Activated CD8-positive, alpha-beta memory T cell treated with anti-CD3 and anti-CD28 coated beads, Interleukin-2, amount 50 U/mL, for 4 hours (primary cell): ENCODE measurements at places on chromosomes 2 and 18.

- DNase-seq = no peak
Measured at GRCh38 chr2:27955384-27956161, 65.0 kb downstream of the BABAM2 start.

GRCh38 chr18:43271593-43272432 is 5.5 kb downstream of the SYT4 start:
- no peak for DNase-seq

GRCh38 chr18:63067939-63068338 is 251.6 kb downstream of the BCL2 start:
- no peak for DNase-seq

DNA sequence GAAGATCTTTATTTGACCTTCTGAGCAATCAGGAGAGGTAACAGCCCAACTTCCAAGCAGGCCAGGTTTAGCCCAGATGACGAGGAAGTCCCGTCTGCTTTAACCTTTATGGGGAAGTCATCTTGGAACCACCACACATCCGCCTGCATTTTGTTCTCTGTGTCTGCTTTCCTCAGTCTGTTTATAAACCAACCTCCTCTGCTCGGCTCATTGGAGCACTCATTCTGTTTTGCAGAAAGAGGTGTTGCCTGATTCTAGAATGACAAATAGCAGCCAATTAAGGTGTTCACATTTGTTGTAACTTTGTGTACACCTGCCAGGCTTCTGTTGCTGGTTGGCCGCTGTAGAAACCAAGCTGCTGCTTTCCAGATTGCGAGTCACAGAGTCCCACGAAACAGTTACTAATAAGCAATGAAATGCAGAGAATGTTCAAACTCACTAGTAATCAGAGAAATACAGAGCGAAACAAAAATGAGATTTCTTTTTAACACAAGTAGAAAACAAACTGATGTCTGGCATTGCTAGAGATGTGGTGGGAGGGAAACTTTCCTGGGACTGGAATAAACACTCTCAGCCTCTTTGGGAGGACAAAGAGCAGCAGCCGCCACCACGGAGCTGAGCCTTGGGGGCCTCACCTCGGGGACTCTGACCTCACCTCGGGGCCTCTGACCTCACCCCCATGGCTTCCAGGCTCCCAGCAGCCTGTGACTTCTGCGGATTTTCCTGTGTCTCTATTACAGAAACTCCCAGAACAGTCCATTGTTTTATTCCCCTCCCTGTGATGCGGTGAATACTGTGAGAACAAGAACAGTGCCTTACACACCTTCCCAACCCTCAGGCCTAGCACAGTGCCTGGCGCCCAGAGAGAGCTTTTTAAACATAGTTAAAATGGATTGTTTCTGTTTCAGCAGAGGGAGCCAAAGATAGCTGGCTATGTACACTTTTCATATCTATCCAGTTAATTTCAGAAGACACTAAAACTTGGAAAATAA is 64.0 kb downstream of the MBP start:
- no peak for DNase-seq

GRCh38 chr2:233566141-233566956 is at the start of gene USP40:
Gene USP40 (minus strand): TSS chr2:233566782. CDS start chr2:233565554, 1,228 bp downstream.
- DNase-seq = peak; percentile 56

DNA sequence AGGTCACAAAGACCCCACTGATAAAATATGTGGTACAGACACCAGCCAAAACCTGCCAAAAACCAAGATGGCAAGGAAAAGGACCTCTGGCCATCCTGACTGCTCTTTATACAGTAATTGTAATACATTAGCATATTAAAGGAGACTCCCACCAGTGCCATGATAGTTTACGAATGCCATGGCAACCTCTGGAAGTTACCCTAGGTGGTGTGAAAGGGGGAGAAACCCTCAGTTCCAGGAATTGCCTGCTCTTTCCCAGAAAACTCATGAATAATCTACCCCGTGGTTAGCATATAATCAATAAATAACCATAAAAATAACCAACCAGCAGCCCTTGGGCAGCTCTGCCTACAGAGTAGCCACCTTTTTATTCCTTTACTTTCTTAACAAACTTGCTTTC is 129.8 kb upstream of the EPB41L3 start:
- no peak for DNase-seq

GRCh38 chr18:5266721-5267120 is 28.8 kb downstream of the ZBTB14 start:
- DNase-seq = no peak

GRCh38 chr2:23689891-23690290 is 237.0 kb downstream of the ATAD2B start:
- no peak for DNase-seq

GRCh38 chr2:63300835-63301234 is 250.2 kb downstream of the OTX1 start:
- DNase-seq = no peak

- DNase-seq = no peak
Measured at GRCh38 chr18:44897816-44898215, 217.1 kb downstream of the SETBP1 start.

DNA sequence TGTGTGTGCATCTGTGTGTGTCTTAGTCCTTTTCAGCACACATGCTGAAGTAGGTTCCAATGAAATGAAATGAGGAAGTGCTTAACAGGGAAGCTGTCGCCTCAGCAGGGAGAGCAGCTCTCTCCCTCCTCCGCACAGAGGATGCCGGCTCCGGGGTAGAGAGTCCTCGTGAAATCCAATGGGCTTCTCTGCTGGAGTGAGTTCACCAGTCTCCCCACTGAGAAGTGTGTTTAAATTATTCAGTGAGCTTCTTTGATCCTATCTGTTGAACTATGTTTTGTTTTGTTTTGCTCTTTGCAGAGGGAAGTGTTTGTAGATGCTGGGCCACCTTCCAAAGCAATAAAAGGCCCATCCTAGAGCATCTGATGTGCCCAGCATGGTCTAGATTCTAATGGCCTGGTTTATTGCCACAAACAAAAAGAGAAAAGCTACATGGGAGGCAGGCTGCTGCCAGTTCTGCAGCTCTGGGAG is 6.7 kb downstream of the PPP1R7 start:
- DNase-seq = no peak

DNA sequence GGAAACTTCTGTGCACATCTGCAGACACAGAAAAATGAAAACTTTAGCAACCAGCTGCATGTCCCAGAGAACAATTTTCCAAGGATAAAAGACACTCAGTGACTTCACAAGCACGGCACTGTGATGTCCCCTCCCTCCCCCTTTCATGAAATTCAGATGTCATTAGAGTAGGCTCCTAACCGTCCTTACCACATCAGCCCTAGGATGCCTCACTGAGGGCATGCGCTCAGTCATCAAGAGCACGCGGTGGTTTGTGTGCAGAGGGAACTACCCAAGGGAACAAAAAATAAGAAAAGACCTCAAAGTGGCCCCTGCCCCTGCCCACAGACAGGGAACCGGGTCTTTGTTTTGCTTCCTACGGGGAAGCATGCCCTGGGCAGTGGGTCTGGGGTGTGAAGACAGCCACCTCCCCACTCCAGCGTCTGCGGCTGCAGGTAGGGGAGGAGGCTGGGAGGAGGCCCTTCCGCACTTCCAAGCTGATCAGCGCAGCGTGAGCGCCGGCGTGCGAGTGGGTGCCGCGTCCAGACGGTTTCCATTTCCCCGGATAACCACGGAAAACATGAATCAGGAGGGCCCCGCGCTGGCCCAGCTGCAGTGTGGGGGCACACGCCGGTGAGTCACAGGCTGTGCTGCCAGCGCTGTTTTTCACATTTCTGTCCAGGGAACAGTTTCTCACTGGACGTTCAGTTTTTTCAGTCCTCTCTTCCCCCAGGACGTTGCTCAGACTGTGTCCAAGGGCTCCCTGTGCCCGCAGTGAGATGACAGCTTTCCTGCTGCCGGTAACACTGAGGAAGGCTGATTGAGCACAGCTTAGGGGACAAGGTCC is 70.6 kb downstream of the COPS8 start:
- peak; percentile 48 for DNase-seq

GRCh38 chr18:48825101-48825745 is 125.5 kb downstream of the SMAD7 start:
- peak; percentile 3 for DNase-seq

DNA sequence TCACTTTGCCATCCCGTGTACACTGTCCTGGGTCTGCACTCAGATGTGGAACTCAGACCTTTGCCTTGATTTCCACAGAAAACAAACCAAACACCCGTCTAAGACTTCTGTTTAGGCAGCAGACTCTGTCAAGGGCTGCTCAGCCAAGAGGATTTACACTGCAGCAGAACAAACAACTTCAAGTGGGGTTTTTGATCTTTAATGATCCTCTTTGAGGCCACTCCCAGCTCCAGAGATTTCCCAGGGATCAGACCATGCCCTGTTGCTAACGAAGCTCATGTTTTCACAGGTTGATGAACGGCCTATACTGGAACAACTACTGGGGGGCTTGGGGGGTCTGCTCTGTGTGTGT is 52.5 kb upstream of the LGALSL start:
- no peak for DNase-seq

- DNase-seq = no peak
Measured at GRCh38 chr2:152284398-152284797, 50.6 kb upstream of the FMNL2 start.
